ENCODE measurements at places on chromosomes 4 and X. TPM values are rescaled to one million over a fixed set of nuclear protein-coding genes. Genes with fewer than 3 reads are reported as not detected.

DNA sequence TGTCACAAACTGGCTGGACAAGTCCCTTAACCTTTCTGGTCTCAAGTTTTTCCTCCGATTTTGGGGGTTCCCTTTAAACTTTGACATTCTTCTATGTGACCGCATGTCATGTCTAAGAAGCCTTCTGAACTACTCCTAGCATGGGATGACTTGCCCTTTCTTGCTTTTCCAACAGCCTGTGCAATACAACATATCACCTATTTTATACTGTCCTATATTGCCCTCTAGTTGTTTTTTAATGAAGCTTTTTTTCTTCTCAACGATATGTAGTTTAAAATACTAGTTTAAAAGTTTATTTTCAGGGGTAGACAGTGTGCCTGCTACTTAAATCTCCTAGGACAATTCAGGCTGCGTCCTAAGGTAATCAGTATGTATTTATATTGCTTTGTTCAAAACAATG is 1.0 kb upstream of the IGBP1 start:
- no peak for DNase-seq
- H3K36me3 ChIP-seq: no peaks in the 10 kb centered on the region
- no peak overlapping the region for H3K4me3 ChIP-seq
- H3K4me1 ChIP-seq: peaks cover 21% of the 10 kb centered on the region
- H3K27ac ChIP-seq: no peak overlapping the region

GRCh38 chrX:149830192-149830873 is 48.6 kb downstream of the MAGEA9 start:
- no peaks in the 10 kb centered on the region for H3K36me3 ChIP-seq
- DNase-seq: no peak
- peak overlapping the region; percentile 65 for H3K27ac ChIP-seq

GRCh38 chr4:182547435-182547834 is 304.2 kb downstream of the TENM3 start:
- no peaks in the 10 kb centered on the region for H3K36me3 ChIP-seq
- DNase-seq: no peak
- H3K4me1 ChIP-seq: no peaks in the 10 kb centered on the region
- no peak overlapping the region for H3K4me3 ChIP-seq
- H3K27me3 ChIP-seq: no peaks in the 10 kb centered on the region
- no peak overlapping the region for H3K27ac ChIP-seq

DNA sequence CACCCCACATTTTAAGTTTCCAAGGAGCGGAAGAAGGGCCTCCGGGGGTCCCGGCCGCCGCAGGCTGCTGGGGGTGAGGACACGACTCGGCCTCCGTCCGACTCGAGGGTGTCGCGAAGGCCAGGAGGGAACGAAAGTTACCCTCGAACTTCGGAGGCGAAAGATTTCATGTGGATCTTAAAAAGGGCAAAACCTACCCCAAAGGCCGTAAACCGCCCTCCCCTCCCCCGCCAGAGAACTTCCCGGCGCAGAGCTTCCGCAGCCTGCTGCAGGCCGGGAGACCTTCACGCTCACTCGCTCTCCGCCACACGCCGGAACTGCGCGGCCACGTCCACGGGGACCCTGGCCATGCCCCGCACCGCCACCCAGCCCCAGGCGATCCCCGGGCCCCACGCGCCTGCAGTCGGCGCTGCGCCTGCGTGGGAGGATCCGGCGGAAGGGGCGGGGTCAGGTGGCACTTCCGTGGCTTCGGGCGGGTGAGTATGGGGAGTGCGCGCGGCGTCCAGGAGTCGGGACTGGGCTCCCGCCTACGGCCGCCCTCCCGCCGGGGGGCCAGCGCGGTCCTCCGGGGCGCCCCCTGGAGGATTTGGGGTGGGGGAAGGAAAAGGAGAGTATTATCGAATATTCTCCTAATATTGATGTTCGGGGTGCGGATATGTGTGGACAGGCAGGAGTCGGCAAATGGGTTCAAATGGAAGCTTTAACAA is at the start of gene MMAA:
Gene MMAA, plus strand, starts transcription at position 454 of the 707 bp plus-strand sequence. CDS start 19,755 bp downstream, outside the sequence.
- H3K4me1 ChIP-seq: peaks cover 27% of the 10 kb centered on the region
- peak; percentile 97 for DNase-seq
- H3K27me3 ChIP-seq: no peaks in the 10 kb centered on the region
- peak within 1 kb of the TSS; percentile 86 for H3K4me3 ChIP-seq

- H3K27ac ChIP-seq: no peak overlapping the region
- no peaks in the 10 kb centered on the region for H3K4me1 ChIP-seq
- DNase-seq: no peak
- H3K27me3 ChIP-seq: no peaks in the 10 kb centered on the region
- no peaks in the 10 kb centered on the region for H3K36me3 ChIP-seq
These were observed 174.7 kb downstream of the DACH2 start for GRCh38 chrX:86322913-86323312.

- no peaks in the 10 kb centered on the region for H3K36me3 ChIP-seq
- no peak for DNase-seq
- no peaks in the 10 kb centered on the region for H3K27me3 ChIP-seq
- H3K4me1 ChIP-seq: no peaks in the 10 kb centered on the region
These were observed 139.6 kb downstream of the UNC5C start for GRCh38 chr4:95409127-95409526.

- H3K27me3 ChIP-seq: no peaks in the 10 kb centered on the region
- no peak overlapping the region for H3K4me3 ChIP-seq
- DNase-seq: no peak
- no peak overlapping the region for H3K27ac ChIP-seq
These were observed 26.3 kb downstream of the ANKRD50 start for GRCh38 chr4:124686279-124686678.

DNA sequence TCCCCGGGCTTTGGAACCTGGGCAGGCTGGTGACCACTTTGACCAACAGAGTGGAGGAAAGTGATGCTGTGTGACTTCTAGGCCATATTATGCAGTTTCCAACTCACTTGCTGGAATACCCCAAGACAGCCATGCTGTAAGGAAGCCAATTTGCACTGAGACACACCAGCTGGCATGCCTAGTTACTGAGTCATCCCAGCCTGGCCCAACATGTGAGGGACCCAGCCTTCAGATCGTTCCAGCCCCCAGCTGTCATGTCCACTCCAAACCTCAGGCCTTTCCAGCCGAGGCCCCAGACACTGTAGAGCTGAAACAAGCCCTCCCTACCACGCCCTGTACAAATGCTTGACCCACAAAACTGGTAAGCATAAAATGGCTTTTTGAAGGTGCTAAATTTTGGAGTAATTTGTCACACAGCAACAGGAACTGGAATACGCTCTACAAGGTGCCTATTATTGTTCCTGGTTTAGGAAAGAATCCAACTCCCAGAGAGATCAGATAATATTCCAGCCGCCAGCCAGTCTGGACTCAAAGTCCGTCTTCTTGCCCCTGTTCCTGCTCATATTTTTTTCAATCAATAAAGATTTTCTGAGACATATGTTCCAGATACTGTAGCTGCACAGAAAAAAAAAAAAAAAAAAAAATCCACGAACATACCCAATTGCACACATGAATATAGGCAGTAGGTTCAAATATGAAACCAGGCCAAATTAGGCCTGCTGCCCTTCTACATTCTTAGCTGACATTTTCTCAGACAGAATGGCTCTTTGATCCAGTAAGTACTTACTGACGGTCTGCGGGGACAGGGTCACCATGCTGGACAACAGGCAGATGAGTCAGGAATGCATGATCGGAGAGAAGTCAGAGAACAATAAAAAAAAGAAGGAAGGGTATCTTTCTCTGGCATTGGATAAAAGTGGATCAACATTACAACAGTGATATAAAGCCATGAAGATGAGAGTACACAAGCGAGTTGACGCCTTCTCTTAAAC is 35.1 kb downstream of the SH3KBP1 start:
- peak; percentile 79 for DNase-seq
- H3K4me3 ChIP-seq: no peak overlapping the region
- H3K36me3 ChIP-seq: no peaks in the 10 kb centered on the region
- H3K27ac ChIP-seq: no peak overlapping the region
- no peaks in the 10 kb centered on the region for H3K4me1 ChIP-seq

DNA sequence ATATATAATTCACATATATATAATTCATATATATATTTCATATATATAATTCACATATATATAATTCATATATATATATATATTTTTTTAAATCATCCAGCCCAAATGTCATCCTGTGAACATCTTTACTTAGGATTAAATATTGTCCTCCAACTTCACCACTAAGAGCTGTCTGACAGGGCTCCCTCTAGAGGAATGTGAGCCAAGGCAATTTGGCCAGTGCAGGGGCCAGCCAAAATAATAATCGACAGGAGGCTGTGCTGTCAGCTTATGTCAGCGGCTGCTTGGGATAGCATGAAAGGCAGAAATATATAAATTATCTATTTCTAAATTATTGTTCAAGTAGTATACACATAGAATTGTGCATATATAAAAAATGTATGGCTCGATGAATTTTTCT is 29.5 kb downstream of the EGFL6 start:
- no peaks in the 10 kb centered on the region for H3K27me3 ChIP-seq
- H3K4me1 ChIP-seq: no peaks in the 10 kb centered on the region
- H3K4me3 ChIP-seq: no peak overlapping the region

DNA sequence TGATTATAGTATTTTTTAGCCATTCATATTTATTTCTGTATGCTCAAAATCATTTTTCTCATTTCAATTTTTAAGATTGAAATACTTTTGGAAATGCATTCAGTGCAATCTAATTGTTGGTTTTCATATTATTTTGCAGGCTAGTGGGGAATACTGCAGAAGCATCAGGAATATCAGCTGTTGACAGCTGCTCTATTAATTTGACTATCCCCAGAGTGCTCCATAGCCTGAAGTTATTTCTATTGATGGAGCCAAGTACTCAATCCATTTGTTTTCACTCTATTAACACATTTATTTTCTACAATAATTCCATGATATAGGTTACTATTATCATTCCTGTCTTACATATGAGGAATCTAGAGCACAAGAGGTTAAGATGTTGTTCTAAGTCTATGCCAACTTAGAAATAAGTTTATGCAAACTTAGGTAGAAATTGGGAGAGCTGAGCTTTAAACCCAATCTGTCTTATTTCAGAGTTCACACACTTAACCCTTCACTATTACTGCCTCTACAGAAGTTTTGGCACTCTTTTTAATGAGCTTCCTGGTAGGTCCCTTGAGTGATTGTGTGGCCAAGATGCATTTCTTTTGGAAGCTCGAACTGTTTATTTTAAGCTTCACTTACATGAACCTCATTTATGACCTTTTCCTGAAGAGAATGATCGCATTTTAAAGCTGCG is 65.6 kb upstream of the PCDH18 start:
- H3K4me3 ChIP-seq: no peak overlapping the region
- no peaks in the 10 kb centered on the region for H3K36me3 ChIP-seq
- H3K4me1 ChIP-seq: no peaks in the 10 kb centered on the region
- no peak for DNase-seq
- H3K27me3 ChIP-seq: no peaks in the 10 kb centered on the region
- no peak overlapping the region for H3K27ac ChIP-seq

DNA sequence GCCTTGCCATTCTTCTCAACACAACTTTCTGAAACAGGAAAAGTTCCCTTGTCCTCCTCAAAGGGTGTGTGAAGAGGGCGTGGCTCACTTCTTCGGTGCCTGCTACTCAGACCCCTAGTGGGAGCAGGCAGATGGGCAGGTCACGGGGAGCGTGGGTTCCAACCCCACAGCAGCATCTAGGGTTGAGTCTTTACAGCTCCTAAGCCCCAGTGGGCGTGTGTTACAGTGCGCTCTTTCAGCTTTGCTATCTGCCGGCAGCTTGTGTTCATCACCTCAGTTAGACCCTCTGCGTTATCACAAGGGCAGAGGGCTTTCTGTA is 57.5 kb upstream of the KLF3 start:
- H3K27me3 ChIP-seq: no peaks in the 10 kb centered on the region
- no peak for DNase-seq
- H3K4me1 ChIP-seq: peaks cover 15% of the 10 kb centered on the region
- no peak overlapping the region for H3K4me3 ChIP-seq
- H3K36me3 ChIP-seq: no peaks in the 10 kb centered on the region

The GPC3 gene
- total RNA-seq: 1.6 TPM

The DUSP21 gene
- total RNA-seq: not detected

The SOX3 gene
- total RNA-seq: not detected

The FAM9B gene
- not detected for total RNA-seq

The H2AZ1 gene
- total RNA-seq: 236 TPM

The GRIA3 gene
- total RNA-seq: 1.1 TPM

All from sigmoid colon (tissue), 7 donors.